ENCODE measurements at places on chromosomes 2 and 18.
A peak's percentile ranks its signal among the peaks of the same experiment; 100 is the strongest.

- DNase-seq: no peak
Observed at GRCh38 chr2:15154297-15154696, 406.8 kb downstream of the NBAS start.

DNA sequence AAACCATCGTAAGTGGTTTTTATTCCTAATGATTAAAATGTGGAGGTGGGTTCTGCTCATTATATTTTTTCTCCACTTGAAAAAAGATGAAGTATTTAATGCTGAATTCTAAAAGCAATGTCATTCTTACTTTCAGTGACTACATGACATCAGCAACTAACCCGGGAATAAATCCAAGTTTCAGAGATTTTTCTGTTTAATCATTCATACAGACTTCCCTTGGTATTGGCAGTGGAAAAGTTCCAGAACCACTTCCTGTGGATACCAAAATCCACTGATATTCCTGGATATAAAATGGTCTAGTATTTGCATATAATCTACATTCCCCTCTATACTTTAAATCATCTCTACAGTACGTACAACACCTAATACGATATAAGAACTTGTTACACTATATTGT, 128.6 kb downstream of the ZNF532 start:
- peak; percentile 91 for DNase-seq

DNA sequence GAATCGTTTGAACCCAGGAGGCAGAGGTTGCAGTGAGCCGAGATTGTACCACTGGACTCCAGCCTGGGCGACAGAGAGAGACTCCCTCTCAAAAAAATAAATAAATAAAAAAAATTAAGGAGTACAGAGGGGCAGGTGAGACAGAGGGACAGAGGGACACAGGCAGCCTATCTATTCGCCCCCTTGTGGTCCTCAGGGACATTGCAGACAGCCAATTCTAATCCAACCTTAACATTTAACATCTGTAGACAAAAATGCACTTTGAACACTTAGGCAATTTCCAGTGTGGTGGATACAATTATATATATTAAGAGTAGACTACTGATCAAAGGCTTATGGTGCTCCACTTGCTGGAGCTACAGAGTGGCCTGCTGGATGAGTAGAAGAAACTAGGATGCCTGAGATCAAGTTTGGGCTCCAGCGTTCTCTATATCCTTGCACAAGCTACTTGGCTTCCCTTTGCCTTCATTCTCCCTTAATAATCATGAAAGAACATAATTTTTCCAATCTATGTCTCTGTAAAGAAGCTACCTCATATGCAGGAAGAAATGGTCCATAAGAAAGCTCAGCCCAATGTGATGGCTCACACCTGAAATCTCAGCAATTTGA, 8.2 kb upstream of the SMARCAL1 start:
- peak; percentile 64 for DNase-seq

GRCh38 chr2:84858123-84858522, 22.8 kb downstream of the TRABD2A start:
- DNase-seq: no peak

DNA sequence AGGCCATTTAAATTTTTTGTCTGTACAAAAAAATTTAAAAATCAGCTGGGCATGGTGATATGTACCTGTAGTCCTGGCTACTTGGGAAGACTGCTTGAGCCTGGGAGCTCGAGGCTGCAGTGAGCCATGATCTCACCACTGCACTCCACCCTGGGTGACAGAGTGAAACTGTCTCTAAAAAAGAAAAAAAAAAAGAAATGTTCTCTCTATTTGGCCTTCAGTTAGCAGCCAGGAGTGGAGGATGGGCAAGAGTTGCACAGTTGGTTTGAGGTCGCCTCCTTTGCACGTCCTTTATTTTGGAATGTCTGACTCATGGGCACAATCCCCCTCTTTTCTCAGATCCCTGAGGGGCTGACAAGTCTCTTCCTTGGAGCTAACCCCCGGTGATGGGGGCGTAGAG, 26.3 kb downstream of the ITM2C start:
- no peak for DNase-seq

GRCh38 chr18:39737869-39738268, 2172.3 kb upstream of the CELF4 start:
- DNase-seq: no peak

DNA sequence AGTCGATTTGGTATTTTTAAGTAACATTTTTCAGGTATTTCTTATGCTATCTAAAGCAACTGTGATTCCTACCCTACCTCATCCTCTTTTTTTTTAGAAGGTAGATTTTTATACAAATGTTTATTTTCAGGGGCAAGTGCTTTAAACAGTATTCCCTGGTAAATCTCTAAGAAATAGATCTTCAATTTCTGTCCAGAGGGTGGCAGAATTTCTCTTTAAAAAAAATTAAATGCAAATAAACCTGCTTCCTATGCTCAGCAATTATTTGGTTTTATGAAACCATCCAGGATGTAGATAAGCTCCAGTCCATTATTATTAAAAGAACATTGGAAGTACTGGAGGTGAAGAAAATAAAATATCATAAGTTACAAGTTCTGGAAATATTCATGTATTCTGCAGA, 191.9 kb downstream of the MYO3B start:
- DNase-seq: peak; percentile 56

GRCh38 chr2:172967036-172967982, 108.3 kb upstream of the MAP3K20 start:
- no peak for DNase-seq

GRCh38 chr2:144099780-144100377, 420.0 kb downstream of the ZEB2 start:
- DNase-seq: peak; percentile 46

DNA sequence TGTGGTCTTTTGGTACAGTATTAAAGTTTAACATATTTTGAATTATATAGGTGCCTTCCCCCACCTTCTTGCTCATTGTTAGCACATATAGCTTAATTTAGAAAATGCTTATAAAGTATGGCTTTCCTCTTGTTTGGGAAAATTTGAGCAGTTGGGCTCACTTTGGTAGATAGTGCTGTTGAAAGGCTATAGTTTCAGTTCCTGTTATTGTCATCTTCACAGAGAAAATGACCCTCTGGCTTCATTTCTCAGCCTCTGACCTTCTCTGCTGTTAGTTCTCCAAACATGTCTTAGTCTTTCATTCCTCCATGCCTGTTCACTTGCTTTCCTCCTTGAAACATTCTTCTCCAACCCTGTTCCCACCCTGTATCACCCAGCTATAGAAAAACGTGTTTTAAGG, 200.6 kb downstream of the WDR7 start:
- DNase-seq: no peak

- DNase-seq: no peak
Observed at GRCh38 chr2:215748446-215748845, 264.9 kb downstream of the MREG start.

DNA sequence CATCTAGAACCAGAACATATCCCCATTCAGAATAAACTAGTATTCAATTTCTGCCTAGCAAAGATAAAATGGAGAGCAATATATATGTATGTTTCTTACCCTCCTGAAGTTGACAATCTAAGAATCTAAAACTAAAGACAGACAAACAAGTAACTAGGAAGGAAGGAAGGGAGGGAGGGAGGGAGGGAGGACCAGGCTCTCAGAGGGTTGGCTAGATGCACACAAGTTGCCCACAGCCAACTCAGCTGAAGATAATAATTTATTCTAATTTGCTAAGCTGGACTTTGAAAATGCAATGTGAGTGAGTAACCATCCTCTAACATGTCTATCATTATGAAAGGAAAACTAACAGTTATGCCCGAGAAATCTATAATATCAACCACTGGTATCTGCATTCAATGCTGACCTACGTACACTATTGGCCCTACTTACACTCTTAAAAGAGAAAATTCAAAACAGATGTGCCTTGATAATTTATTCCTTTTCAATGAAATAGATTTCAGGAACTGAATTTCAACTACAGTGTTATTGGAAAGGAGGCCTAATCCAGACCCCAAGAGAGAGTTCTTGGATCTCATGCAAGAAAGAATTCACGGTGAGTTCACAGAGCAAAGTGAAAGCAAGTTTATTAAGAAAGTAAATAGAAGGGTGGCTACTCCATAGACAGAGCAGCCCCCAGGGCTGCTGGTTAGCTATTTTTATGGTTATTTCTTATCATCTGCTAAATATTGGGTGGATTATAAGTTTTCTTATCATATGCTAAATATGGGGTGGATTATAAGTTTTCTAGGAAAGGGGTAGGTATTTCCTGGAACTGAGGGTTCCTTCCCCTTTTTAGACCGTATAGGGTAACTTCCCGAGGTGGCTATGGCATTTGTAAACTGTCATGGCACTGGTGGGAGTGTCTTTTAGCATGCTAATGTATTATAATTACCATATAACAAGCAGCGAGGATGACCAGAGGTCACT, 288.5 kb upstream of the SLC39A10 start:
- no peak for DNase-seq

DNA sequence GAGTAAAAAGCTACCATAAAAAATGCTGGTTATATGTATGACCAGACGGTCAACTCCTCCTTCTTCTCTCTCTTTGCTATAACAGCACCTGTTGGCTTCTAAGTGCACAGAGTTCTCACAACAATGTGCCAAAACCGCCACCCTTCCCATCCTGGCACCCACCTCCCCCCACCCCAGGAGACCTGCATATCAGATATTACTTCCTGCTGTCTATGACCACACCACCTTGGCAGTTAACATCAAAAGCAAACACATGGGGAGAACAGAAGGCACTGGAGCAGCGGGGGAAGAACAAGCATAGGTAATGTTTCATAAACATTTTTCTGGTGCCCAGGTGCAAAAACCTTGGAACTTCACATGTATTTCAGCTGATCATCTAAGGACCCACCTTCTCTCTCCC, 15.5 kb downstream of the SPRED2 start:
- DNase-seq: no peak

DNA sequence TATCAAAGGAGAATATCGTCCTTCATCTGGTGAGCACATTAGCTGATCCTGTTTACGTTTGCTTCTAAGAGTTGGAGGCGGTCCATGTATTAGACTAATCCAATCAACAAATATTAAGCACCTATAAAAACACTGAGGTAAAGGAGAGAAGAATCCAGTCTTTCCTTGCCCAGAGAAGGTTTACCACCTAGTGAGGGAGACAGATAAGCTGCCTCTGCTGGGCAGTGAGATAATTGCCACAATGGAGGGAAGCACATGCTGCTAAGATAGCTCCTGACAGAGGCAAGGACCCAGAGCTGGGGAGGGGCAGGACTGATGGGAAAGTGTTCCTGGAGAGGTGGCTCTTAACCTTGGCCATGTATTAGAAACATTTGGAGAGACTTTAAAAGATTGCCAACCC, 36.7 kb upstream of the ST8SIA5 start:
- DNase-seq: no peak

DNA sequence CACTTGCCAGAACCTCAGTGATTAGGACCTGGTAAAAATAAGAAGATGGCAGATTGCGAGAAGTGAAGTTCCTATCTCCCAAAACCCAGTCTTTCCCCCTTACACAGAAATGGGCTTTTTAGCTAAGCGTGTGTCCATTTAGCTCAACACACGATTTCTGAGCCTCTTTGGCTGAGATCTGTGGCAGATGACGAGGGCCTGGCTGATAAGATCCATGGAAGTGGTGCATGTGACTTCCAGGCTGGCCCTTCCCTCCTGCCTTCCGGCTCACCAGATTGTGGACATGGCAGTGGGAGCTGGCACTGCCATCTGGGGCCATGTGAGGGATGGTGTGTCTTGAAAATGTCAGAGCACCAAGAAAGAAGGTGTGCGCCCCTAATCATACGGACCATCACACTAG, 41.0 kb upstream of the ZFP36L2 start:
- DNase-seq: no peak

- DNase-seq: no peak
Observed at GRCh38 chr2:158042245-158042644, 59.4 kb upstream of the UPP2 start.

DNA sequence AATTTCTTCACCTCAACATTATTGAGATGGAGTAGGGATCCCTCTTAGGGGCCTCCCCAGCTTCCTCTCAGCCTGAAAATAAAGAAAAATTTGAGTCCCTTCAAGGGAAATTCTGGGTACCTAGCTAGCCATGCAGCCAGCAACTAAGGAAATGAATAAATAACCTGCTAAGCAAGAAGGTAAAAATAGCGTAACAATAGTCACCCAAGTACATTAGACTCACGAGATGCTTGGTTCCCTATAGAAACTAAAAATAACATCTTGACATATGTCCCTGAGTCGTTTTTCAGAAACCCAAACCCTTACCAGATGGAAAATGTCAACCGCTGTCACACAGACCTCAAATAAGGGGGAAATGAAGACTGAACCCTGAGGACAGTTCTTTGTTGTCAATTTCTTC, 51.9 kb downstream of the CACNB4 start:
- no peak for DNase-seq

DNA sequence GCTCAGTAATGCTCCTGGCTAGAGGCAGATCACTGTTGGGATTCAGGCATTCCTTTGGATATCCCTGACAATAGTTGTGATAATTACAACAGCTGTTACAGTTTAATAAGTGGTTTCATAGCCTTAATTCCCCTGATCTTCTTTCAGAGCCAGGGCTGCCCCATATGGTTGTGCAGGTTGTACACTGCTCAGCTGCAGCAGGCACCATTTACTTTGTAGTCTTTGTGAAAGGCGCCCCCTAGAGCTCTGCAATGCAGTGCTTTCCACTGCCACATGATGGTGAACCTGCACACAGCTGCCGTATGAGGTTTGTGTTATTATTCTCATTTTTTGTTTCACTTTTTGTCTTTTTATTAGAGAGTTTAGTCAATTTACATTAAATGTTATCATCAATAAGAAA, 239.1 kb downstream of the KCNS3 start:
- DNase-seq: peak; percentile 32

DNA sequence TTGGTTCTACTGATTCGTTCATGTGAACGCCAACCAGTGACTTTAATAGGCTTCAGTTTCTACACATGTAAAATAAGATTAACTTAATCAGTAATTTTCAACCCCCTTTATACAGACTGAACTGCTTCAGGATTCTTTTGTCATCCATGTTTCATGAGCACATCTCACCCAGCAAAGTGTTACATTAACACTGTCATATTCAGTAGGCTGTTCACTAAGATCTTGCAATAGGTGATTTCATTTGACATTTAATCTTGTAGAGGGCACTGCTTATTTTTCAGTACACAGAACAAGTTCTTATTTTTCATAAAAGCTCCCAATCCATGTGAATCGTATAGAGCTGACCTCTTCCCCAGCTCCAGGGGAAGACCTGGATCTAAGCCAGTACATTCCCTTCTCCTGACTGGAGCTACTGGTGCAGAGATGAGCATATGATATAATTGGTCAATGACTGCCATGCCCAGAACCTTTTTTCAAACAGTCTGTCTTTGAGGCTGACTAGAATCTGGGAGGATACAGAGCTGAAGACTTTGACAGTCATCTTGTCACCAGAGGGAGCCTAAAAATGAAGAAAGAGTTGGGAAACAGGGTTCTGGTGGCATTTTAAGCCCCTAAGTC, 72.2 kb upstream of the CHRNA1 start:
- DNase-seq: peak; percentile 85

DNA sequence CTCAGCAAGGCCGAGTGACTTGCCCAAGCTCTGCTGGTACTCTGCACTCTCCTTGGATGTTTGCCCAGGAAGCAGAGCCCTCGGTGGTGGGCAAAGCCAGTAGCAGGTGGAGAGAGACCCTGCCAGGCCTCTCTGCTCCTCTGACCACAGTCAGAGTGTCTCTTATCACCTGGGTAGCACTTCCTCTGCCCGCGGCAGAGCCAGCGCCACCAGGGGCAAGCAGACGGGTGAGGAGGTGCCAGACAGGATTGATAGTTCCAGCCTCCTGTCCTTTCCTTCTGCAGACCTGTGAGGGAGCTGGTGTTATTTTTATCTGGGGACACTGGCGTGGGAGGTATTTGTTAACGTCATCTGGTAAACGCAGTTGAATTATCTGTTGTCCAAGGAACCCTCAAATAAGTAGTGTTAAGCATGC, 152.9 kb downstream of the SMAD7 start:
- no peak for DNase-seq

- DNase-seq: no peak
Observed at GRCh38 chr2:59986511-59986910, 566.9 kb downstream of the BCL11A start.

GRCh38 chr2:60717691-60718090, 38.4 kb upstream of the PAPOLG start:
- no peak for DNase-seq

Data from dermis blood vessel endothelial cell (primary cell).